ENCODE measurements at places on chromosomes 16 and 17. TPM values are rescaled to one million over a fixed set of nuclear protein-coding genes. Genes with fewer than 3 reads are reported as not detected.

DNA sequence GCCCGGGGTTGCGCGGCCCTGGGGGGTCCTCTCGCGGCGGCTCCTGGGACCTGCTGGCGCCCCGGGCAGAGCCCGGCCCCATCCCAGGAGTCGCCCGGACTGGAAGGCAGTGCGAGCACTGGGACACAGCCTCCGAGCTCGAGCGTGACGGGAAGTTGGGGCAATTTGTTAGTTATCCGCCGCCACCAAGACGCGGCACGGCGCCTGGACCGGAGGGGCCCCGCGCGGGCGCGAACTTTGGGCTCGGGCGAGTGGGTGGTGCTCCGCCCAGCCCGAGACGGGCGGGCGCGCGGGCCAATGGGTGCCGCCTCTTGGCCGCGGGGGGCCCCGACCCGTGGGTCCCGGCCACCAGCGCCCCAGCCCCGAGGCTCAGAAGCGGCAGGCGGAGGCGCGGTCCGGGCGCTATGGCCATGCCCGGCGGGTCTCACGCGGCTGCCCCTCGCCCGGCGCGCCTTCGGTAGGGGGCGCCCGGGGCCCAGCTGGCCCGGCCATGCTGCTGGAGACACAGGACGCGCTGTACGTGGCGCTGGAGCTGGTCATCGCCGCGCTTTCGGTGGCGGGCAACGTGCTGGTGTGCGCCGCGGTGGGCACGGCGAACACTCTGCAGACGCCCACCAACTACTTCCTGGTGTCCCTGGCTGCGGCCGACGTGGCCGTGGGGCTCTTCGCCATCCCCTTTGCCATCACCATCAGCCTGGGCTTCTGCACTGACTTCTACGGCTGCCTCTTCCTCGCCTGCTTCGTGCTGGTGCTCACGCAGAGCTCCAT lies at the start of gene ADORA2B:
Gene ADORA2B, plus strand, starts transcription at position 372 of the 768 bp plus-strand sequence. Its CDS starts 119 bp downstream, at position 491.
- DNase-seq, result peak; percentile 86
- H3K4me3 ChIP-seq, result peak within 1 kb of the TSS; percentile 78
- peak within 1 kb of the TSS; percentile 53 for H3K27ac ChIP-seq

DNA sequence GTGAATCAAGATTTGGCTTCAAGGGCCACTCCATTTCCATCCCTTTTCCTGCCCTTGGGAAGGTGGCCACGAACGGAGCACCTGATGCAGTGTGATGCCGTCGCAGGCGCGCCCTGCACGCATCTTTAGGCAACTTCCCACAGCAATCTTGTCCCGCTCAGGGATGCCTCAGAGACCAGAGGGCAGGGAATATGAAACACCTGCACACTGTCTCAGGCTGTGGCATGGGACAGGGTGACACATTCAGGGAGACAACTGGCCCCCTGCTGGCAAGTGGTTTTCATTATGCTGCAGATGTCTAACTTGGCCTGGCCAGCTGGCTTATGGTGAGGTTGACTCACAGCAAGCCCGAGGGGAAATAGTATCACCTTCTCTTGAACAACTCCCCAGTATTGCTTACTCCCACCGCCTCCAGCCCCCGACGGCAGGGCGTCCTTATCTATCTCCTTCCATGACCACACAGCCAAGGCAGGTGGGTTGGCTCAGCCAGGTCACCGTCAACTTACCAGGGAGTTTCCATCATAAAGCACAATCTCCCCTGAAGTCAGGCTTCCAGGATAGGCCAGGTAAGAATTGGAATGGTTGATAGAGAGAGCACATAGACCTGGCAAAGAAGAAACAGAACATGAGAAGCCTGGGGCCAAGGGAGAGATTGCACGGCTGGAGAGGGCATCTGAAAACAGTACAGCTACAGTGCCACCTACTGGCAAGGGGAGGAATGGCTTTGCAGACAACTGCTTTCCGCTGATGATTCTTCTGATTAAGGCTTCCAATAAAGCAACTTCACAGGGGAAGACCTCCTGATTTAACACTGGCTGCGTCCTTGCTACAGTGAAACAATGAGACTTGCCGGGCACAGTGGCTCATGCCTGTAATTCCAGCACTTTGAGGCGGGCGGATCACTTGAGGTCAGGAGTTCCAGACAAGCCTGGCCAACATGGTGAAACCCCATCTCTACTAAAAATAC lies 21.1 kb downstream of the WIPI1 start:
- peaks cover 23% of the 10 kb centered on the region for H3K36me3 ChIP-seq
- peak overlapping the region; percentile 89 for H3K27ac ChIP-seq
- no peaks in the 10 kb centered on the region for H3K27me3 ChIP-seq

- no peaks in the 10 kb centered on the region for H3K4me1 ChIP-seq
- no peak for DNase-seq
- H3K36me3 ChIP-seq, result no peaks in the 10 kb centered on the region
- H3K27me3 ChIP-seq, result no peaks in the 10 kb centered on the region
Measured at GRCh38 chr16:64659866-64660265, 462.0 kb downstream of the CDH11 start.

GRCh38 chr16:67801883-67802282 lies 4.5 kb downstream of the RANBP10 start:
- H3K36me3 ChIP-seq, result peaks cover 53% of the 10 kb centered on the region
- no peaks in the 10 kb centered on the region for H3K27me3 ChIP-seq
- peaks cover 53% of the 10 kb centered on the region for H3K4me1 ChIP-seq
- peak overlapping the region; percentile 58 for H3K4me3 ChIP-seq

DNA sequence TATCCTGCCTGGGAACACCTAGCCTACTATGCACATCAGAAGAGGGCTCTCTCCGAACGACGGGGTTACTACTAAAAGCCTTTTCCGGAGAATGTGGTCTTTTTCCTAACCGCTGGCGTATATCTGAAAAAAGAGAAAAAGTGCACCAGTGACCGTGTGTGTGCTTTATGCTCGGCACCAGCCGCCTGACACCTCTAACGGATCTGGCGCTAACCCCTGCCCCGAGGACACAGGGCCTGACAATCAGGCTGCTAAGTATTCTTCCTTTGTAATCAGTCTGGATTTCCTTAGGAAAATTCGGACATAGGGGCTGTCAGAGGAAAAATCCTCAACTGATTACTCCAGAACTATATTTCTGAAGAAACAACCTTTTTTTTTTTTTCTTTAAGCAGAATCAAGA lies 13.4 kb upstream of the ITGAE start:
- DNase-seq, result no peak
- peak overlapping the region; percentile 57 for H3K27ac ChIP-seq
- H3K4me1 ChIP-seq, result peaks cover 3% of the 10 kb centered on the region
- no peak overlapping the region for H3K4me3 ChIP-seq
- H3K27me3 ChIP-seq, result no peaks in the 10 kb centered on the region

DNA sequence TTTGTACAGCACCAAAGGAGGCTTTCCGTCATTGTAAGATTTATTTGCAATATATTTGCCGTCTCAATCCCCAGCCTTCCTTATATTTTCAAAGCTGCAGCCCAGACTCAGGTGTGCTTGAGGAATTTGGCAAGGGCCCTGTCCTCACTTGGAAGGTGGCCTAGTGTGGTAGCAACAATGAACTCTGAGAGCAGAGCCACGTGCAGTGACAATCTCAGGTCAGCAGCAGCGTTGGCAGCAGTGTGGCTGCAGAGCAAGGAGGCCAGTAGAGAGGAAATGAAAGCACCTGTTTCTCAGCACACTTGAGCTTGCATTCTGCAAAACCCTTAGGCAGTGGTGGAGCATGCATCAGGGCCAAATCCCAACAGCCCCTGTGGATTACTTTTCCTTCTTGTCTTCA lies 613.5 kb downstream of the RBFOX1 start:
- no peaks in the 10 kb centered on the region for H3K27me3 ChIP-seq
- DNase-seq, result no peak
- H3K27ac ChIP-seq, result no peak overlapping the region
- H3K4me3 ChIP-seq, result no peak overlapping the region
- H3K4me1 ChIP-seq, result no peaks in the 10 kb centered on the region
- no peaks in the 10 kb centered on the region for H3K36me3 ChIP-seq

GRCh38 chr17:58666858-58667267 lies 25.0 kb downstream of the TEX14 start:
- peak; percentile 73 for DNase-seq
- H3K27me3 ChIP-seq, result peaks cover 23% of the 10 kb centered on the region
- peaks cover 6% of the 10 kb centered on the region for H3K4me1 ChIP-seq
- no peak overlapping the region for H3K27ac ChIP-seq
- peak overlapping the region; percentile 4 for H3K4me3 ChIP-seq

- no peaks in the 10 kb centered on the region for H3K36me3 ChIP-seq
- peaks cover 13% of the 10 kb centered on the region for H3K4me1 ChIP-seq
- no peak for DNase-seq
- peaks cover 31% of the 10 kb centered on the region for H3K27me3 ChIP-seq
Measured at GRCh38 chr16:1859650-1860049, 12.3 kb downstream of the MEIOB start.

GRCh38 chr16:67157892-67158635 lies 1.6 kb downstream of the TRADD start:
- H3K4me3 ChIP-seq, result peak overlapping the region; percentile 92
- H3K36me3 ChIP-seq, result peaks cover 40% of the 10 kb centered on the region
- H3K27me3 ChIP-seq, result no peaks in the 10 kb centered on the region
- peak; percentile 79 for DNase-seq
- peaks cover 57% of the 10 kb centered on the region for H3K4me1 ChIP-seq
- H3K27ac ChIP-seq, result peak overlapping the region; percentile 97

DNA sequence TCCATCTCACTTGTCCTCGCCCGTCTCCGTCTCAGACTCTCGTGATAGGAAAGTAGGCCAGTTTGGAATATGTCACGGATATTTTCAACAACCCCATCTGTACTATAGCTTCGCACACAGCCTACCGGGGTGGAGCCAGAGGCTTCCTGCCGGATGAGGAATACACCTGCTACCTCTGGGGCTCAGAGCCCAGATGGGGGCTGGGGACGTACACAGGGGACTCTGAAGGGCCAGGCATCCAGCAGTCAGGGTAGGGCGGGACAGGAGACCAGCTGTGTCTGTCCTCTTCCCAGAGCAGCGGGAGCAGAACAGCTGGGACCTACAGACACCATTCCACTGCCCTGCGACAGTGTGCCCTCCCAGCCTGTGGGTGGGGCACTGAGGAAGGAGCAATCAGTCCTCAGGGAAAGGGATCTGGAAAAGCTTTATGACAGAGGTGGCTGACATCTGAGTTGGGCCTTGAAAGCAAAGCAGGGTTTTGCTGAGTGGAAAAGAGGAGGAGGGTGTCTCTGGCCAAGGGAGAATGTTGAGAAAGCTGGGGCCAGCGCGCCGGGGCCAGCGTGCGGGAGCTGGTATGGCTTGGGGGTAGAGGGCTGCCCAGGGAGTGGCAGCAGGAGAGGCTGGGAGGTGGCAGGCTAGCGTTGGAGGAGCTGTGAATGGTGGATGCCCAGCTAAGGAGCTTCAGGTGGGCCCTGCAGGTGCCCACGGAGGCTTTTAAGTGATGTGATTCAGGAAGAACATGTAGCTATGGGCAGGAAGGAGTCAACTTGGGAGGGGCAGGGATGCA lies 11.5 kb upstream of the SRCIN1 start:
- no peaks in the 10 kb centered on the region for H3K4me1 ChIP-seq
- DNase-seq, result no peak
- H3K27ac ChIP-seq, result no peak overlapping the region
- H3K36me3 ChIP-seq, result no peaks in the 10 kb centered on the region
- peaks cover 28% of the 10 kb centered on the region for H3K27me3 ChIP-seq

DNA sequence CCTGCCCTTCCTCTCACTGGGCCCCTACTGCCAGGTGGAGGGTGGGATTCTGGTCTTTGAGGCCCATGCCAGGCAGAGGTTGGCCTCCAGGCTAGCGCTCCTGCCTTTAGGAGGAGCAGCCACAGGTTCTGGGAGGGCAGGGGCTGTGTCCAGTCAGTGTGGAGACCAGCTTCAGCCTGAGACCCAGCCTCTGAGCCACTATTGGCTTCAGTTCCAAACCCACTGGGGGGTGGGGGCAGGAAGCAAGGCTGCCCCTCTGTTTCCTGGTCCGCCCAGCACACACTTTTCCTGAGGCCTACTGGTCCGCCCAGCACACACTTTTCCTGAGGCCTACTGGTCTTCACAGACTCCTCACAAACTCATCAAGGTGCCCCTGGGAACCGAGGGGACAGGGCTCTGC lies 16.4 kb downstream of the SLC5A10 start:
- H3K27ac ChIP-seq, result no peak overlapping the region
- no peak overlapping the region for H3K4me3 ChIP-seq
- H3K36me3 ChIP-seq, result peaks cover 5% of the 10 kb centered on the region
- no peak for DNase-seq
- no peaks in the 10 kb centered on the region for H3K27me3 ChIP-seq
- peaks cover 4% of the 10 kb centered on the region for H3K4me1 ChIP-seq

DNA sequence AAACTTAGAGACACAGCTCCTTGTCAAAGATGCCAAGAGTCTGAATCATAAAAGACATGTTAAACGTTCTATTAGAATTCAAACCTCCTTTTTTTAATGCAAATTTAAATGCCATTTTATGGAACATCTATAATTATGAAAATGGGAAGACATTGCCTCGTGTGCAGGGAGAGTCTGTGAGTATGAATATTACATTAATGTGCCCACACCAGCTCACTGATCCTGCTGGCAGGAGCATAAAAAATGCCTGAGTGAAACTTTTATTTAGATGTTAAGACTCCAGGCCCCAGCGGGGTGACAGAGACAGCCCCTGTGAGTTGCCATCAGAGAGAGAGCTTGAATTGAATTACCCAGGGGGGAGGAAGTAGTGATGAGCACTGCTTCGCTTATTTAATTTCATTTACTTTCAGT lies 84.8 kb downstream of the SNX11 start:
- H3K27me3 ChIP-seq, result no peaks in the 10 kb centered on the region

DNA sequence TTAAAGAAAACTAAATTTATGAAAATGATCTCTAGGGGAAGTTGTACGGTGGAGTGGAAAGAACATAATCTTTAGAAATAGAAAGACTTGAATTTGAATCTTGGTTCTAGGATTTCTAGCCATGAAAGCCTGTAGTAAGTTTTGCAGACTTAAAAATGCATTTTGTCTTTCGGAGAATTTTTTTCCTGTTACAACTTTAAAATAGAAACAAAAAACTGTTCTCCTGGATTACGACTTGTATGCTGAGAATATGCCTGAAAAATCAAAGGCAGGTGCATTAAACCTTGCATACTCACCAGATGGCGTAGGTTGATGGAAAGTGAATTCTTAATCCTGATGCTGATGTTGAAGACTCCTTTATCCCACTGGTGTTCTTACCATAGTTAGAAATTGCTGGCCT lies 7.5 kb upstream of the MPHOSPH6 start:
- no peak overlapping the region for H3K4me3 ChIP-seq
- no peak overlapping the region for H3K27ac ChIP-seq
- no peaks in the 10 kb centered on the region for H3K4me1 ChIP-seq
- no peaks in the 10 kb centered on the region for H3K36me3 ChIP-seq
- peaks cover 50% of the 10 kb centered on the region for H3K27me3 ChIP-seq
- no peak for DNase-seq

- H3K4me3 ChIP-seq, result no peak overlapping the region
- H3K36me3 ChIP-seq, result no peaks in the 10 kb centered on the region
- H3K4me1 ChIP-seq, result no peaks in the 10 kb centered on the region
- H3K27ac ChIP-seq, result no peak overlapping the region
- peaks cover 2% of the 10 kb centered on the region for H3K27me3 ChIP-seq
Measured at GRCh38 chr17:33091271-33091670, 99.6 kb downstream of the SPACA3 start.

- H3K36me3 ChIP-seq, result no peaks in the 10 kb centered on the region
- DNase-seq, result no peak
- no peak overlapping the region for H3K4me3 ChIP-seq
- H3K27me3 ChIP-seq, result no peaks in the 10 kb centered on the region
Measured at GRCh38 chr16:72645538-72645937, 402.4 kb downstream of the ZFHX3 start.

Gene ITPRIPL2
- total RNA-seq, result 57.6 TPM

Gene DNAH9
- total RNA-seq, result not detected

Gene C16orf95
- total RNA-seq, result 10.9 TPM

Gene KRTAP17-1
- not detected for total RNA-seq

Gene TMIGD1
- not detected for total RNA-seq

Gene TERB1
- total RNA-seq, result 0.37 TPM
